ENCODE measurements at places on chromosomes 2 and 18. TPM values are rescaled to one million over a fixed set of nuclear protein-coding genes. Genes with fewer than 3 reads are reported as not detected.

Gene MARCO
- 0.74 TPM for total RNA-seq

Gene SULT1C4
- 0.63 TPM for total RNA-seq

Gene CTIF
- total RNA-seq: 41.5 TPM

Gene RIT2
- total RNA-seq: not detected

Gene ADRA2B
- total RNA-seq: 2.4 TPM

Gene CPS1
- total RNA-seq: 17.2 TPM

Gene SIX3
- 0.47 TPM for total RNA-seq

Gene SEC11C
- 38.3 TPM for total RNA-seq

Gene LRP1B
- 0.79 TPM for total RNA-seq

Gene MAP3K2
- 74.0 TPM for total RNA-seq

Gene UGT1A5
- 0.16 TPM for total RNA-seq

Gene DDX18
- total RNA-seq: 50.3 TPM

GRCh38 chr18:44744161-44745121 is 63.8 kb downstream of the SETBP1 start:
- peak; percentile 48 for DNase-seq

GRCh38 chr18:47944972-47945852 is 14.8 kb upstream of the SMAD2 start:
- no peak for DNase-seq

- DNase-seq: no peak
Measured at GRCh38 chr2:67883316-67884087, 179.3 kb downstream of the C1D start.

- DNase-seq: no peak
Measured at GRCh38 chr2:100390001-100390940, 27.2 kb downstream of the CHST10 start.

DNA sequence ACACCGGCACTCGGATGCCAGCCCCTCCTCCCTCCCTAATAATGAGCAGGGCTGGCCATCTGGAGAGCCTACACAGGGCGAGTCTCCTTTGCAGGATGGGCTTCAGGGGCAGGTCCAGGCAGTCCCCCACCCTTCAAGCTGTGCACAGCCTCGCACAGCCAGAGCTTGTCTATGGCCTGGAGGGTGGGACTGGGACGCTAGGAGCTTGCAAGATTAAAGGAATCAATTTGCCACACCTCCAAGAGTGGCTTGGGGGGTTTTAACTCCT is 43.9 kb upstream of the OTOF start:
- DNase-seq: no peak

GRCh38 chr2:21467910-21468309 is 344.1 kb downstream of the TDRD15 start:
- DNase-seq: no peak

DNA sequence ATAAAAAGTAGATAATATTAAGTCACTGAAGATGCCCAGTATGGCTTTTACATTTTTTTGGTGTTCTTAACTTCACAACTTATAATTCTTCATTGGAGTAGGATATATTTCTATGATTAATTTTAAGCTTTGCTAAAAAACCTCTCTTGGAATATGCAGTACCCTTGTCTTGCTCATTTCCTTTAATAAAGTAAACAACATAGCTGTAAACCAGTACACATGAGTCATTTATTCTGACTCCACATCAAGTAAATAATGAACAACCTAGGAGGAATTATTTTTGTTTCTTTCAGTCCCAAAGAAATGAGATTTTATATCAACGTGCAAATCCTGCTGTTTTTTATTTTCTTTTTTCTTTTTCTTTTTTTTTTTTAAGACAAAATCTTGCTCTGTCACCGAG is 869.1 kb downstream of the CNTNAP5 start:
- no peak for DNase-seq

DNA sequence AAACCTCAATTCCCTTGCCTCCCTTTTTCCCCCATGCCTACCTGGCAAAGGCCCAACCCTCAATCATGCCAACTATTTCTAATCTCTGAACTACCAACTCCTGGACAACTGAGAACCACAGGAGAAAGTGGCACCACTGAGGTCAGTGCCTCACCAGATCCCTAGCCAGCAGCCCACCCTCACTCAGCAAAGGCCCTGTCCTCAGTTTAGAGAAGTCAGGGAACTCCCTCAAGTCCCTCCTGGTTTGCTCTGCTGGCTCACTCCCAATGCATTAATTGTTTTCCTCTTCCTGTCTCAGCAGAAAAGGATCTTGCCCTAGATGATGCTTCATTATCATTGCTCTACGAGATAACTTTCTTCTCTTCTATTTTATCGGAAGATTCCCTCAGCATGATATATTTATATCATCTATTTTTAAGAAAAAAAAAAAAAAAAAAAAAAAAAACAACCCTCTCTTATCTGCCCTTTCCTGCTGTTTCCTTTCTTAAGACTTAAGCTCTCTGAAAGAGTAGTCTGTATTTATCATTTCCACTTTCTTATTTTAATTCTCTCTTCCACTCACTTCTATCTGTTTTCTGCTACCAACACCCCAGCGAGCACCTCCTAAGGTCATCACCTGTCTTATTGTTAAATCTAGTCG is 22.7 kb upstream of the ZBTB14 start:
- no peak for DNase-seq

DNA sequence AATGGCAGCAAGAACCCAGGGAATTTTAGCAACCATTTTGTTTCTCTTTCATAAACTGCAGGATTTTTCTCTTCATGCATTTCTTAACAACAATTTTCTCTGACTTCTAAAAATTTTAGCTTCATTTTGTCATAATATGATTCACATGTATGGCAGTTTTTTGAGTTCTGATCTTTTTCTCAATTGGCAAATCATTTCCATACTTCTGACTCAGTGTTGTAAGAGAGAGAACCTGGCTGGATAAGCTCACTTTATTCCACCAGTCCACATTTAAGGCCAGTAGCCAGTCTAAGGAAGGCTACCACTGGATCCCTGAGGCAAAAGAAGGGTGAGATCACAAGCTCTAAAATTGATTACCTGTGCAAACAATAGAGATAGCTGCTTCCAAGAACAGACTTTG is 42.8 kb upstream of the COL3A1 start:
- no peak for DNase-seq

DNA sequence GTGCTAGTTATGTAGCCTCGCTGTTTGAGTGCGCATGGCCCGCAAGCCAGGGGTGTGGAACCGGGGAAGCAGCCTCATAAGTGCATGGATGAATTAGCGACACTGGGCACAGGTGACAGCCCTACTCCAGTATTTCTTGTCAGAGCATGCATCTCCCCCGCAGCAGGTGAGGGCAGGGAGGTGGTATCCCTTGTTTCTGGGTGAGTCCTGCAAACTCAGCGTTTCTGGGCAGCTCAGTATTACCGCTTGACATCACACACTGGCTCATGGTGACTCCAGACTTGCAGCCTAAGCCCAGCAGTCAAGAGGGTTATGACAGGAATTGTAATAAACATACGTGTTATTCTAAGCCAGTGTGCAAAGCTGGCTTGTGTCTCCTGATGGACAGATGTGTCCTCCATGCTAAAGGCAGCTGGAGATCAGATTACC is 2.5 kb downstream of the CABLES1 start:
- DNase-seq: no peak

GRCh38 chr2:51633073-51633472 is 601.1 kb upstream of the NRXN1 start:
- no peak for DNase-seq

DNA sequence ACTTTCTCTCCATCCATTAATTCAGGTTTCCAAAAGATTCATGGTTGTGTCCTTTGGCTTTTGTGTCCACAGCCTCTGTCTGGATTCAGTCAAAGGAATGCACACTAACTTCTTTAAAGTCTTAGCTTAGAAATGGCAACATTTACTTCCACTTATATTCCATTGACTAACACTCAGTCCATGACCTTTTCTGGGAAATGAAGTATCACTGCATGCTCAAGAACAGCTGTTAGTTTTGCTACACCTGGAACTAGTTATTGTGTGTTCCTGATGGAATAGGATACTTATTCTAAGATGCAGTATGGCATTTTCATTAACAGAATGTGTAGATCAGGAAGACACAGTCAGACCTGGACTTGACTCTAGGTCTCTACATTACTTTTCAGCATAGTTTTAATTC is 88.8 kb downstream of the KYNU start:
- DNase-seq: no peak

GRCh38 chr18:2468051-2468450 is 103.3 kb downstream of the METTL4 start:
- no peak for DNase-seq

GRCh38 chr2:224055101-224055500 is 16.0 kb upstream of the SERPINE2 start:
- no peak for DNase-seq

DNA sequence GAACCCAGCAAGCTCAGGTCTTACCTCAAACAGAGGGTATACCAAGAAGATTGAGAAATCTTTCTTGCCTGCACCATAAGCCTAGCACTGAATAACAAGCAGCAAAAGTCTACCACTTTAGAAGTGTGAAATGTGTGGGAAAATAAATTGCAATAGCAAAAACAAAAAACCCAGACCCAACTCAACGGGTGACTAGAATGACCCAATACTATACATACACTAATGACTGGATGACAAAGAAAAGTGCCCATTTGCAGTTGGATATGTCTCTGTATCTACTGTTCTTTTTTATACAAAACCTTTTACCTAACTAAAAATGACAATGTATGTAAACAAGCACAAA is 950.6 kb downstream of the TRIB2 start:
- DNase-seq: no peak

DNA sequence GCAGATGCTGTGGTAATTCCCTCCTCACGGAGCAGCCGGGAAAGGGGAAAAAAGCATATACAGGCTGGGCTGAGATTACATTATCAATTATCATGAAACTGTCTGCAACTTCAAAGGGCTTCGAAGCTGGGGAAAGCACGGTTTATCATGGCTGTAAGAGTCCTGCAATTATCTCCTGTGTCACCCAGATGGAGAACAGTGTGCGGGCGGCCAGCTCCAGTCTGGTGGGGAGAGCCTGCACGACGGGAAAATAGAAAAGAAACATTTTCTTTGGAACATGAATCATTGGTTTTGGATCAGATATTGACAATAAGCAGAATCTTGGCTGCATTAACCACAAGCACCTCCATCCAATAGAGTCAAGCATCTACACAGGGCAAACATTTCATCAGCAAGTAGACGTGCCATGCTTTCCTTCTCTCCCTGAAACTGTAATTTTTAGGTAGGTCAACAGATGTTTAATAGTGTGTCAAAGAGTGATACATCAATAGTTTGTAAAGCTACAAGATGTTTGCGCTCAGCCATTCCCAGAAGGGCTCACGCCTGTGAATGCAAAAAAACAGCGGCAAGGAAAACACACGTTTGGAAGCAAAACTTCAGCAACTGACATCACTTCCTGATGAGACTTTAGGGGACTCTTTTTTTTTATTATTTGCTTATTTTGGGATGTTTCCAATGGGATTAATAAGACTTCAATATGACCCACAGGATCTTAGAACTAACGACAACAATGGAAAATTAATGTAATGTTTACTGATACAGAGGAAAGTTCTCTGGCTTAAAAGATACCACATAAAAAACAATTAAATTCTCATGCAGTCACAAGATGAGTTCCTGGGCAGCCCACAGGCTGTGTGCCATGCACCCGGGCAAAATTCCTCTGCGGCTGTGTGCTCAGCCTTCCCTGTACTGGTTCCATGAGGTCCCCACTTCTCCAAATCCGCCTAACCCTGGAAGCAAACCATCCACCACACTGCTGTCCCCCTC is 111.0 kb upstream of the SALL3 start:
- DNase-seq: no peak

GRCh38 chr2:9217838-9218770 is 11.5 kb downstream of the ASAP2 start:
- DNase-seq: no peak

- no peak for DNase-seq
Measured at GRCh38 chr2:70725505-70725904, 42.5 kb downstream of the ADD2 start.

DNA sequence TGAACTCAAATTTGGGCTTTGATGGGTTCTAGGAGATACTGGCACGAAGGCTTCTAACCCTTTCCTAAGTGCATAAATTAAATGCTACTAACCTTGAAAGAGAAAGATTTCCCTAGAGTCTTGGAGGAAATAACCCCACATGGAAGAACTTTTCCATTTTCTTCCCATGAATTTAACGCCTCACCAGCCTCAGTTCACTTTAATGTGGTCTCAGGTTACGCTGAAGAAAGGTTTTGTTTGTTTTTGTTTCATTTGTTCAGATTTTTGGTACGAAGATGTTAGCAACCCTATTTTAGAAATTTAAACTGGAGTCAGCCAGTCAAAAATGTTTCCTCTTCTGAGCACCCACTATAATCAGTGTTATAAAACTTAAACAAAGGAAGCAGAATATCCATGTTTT is 30.7 kb downstream of the METTL4 start:
- no peak for DNase-seq

DNA sequence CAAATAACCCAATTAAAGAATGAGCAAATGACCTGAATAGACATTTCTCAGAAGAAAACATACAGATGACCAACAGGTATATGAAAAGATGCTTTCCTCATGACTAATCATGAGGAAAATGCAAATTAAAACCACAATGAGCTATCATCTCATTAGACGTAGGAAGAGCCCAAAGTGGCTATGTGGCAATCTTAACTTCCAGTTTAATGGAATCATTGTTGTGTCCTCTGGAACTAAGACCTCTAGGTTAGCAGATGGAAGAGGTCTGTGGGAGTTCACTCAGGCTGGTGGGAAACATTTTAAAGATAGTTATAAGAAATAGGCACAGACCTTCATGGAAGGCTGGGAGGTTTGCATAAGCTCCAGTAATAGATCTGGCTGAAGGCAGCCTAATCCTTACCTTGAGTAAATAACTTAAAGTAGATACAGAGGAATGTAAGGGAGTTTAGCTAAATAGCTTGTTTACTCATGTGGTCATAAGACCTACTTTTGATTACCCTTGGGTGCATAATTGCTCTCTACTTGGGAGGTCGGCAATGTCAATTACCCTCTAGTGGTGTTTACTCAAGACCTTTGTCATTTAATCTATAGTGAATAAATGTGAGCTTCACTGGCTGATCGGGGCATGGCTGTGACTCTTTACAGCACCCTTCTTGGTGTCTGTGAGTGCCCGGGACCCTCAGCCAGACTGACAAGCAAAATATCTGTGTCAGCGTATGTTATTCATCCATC is 119.0 kb downstream of the GULP1 start:
- no peak for DNase-seq

DNA sequence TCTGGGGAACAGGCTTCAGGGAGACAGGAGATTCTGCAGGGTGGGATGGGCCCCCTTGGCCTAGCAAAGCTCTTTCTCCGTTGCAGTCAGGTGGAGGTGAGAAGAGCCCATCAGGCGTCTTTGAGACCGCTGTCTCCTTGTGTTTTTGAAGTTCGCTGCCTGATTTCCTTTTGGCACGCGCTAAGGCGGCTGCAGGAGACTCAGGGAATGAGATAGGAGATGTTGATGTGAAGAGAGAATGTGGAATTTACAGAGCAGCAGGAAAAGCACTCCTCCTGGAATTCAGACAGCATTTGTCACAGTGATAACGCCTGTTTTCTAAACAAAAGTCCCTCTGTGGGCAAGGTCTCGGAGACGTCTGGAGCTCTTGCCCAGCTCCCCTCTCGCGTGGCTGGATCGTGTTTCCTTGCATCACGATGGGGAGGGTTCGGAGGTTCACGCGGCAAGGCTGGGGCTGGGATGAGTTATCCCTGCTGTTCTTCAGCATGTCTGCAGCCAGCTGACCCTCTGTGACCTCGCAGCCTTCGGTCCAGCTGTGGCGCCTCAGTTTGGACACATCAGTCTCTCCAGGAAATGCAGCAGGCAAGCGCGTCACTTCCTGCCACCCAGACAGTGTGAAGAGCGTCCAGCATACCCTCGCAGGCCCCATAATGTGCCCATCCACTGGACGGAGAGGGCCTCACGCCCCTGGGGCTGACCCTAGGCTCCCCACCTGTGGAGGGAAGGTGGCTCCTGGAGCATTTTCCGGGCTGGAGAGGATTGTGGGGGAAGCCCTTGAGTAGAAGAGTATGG is 30.2 kb downstream of the GLI2 start:
- DNase-seq: peak; percentile 87

- peak; percentile 72 for DNase-seq
Measured at GRCh38 chr2:196592911-196593881, 46.3 kb upstream of the CCDC150 start.
